ENCODE measurements at places on chromosomes 12 and 14. TPM values are rescaled to one million over a fixed set of nuclear protein-coding genes. Genes with fewer than 3 reads are reported as not detected.

GRCh38 chr14:34164162-34164864, 213.4 kb upstream of the EGLN3 start:
- H3K27me3 ChIP-seq: no peaks in the 10 kb centered on the region
- no peaks in the 10 kb centered on the region for H3K36me3 ChIP-seq
- no peak overlapping the region for H3K4me3 ChIP-seq
- H3K4me1 ChIP-seq: peaks cover 29% of the 10 kb centered on the region
- DNase-seq: no peak
- H3K27ac ChIP-seq: no peak overlapping the region

GRCh38 chr14:24542346-24542936, 33.6 kb downstream of the CTSG start:
- H3K27me3 ChIP-seq: no peaks in the 10 kb centered on the region
- no peak overlapping the region for H3K4me3 ChIP-seq
- H3K4me1 ChIP-seq: no peaks in the 10 kb centered on the region
- no peak overlapping the region for H3K27ac ChIP-seq
- H3K36me3 ChIP-seq: no peaks in the 10 kb centered on the region

- H3K27ac ChIP-seq: no peak overlapping the region
- H3K4me3 ChIP-seq: peak overlapping the region; percentile 83
- H3K36me3 ChIP-seq: no peaks in the 10 kb centered on the region
- H3K4me1 ChIP-seq: peaks cover 22% of the 10 kb centered on the region
Observed at GRCh38 chr14:73269729-73270531, 32.6 kb downstream of the PAPLN start.

DNA sequence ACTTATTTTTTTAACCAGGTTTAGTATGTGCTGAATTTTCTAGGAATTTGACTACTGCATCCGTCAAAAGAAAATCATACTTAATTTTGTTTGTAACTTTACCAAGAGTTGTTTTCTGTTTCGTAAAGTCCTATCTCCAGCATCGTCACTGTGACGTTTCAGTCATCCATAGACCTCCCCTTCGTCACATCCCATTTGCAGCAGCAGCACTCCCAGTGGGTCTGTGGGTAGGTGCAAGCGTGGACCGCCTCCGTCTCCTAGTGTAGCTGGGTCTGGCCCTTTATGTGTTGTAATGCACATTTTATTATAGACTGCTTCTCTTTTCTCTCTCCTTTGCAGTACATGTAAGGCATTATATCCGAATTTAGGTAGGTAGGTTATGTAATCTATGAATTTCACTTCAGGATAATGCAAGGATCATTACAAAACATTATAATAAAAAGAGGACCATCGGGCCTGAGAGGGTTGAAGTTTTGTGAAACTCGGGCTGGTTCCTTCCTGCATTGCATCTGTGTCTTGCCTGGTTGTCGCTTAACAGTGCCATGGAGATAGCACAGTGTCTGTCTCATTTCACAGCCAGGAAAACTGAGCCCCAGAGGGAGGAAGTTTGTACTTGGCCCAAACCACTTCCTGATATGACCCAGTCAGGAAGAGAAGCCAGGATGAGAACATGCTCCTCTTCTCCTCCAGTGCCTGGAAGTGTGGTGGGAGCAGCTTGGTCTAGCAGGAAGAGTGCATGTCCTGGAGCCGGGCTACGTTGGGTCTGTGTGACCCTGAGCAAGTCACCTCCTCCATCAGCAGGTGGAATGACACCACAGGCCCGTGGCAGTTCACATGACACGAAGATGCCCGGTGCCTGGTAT, 41.3 kb downstream of the EVL start:
- peaks cover 21% of the 10 kb centered on the region for H3K4me1 ChIP-seq
- H3K4me3 ChIP-seq: no peak overlapping the region
- no peaks in the 10 kb centered on the region for H3K36me3 ChIP-seq
- DNase-seq: no peak
- H3K27ac ChIP-seq: no peak overlapping the region
- H3K27me3 ChIP-seq: peaks cover 6% of the 10 kb centered on the region

The TAS2R46 gene
- total RNA-seq: 3.3 TPM

GRCh38 chr12:87660987-87661774, 368.0 kb downstream of the C12orf50 start:
- DNase-seq: no peak
- no peaks in the 10 kb centered on the region for H3K4me1 ChIP-seq
- H3K4me3 ChIP-seq: no peak overlapping the region
- no peak overlapping the region for H3K27ac ChIP-seq
- H3K27me3 ChIP-seq: no peaks in the 10 kb centered on the region

DNA sequence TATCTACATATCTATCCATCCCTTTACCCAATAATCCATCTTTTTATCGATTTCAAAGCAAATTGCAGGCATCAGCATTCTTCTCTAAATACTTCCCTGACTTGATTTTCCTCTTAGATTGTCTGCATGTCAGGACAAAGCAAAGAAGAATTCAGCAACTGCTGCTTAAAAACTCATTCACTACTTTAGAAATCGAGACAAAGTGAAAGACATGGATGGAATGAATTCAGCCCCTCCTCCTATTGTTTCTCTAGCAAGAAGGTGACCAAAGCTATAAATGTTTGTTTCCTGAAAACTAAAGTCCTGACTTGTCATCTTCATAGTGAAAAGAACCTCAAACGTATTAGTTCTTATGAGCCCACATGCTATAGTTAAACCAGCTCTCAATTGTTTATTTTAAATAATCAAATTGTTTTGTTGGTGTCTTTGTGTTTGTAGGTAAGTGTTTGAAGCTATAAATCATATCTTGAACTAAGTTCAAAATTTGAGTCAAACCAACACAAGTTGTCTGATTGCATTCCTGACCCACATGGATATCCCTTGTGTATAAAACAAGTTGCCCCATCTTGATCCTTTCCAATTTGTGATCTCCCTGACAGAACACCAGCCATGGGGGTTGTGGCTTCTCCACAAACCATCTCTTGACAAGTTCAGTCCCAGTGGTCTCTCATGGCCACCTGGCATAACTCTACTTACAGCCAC, 58.6 kb upstream of the ARHGAP5 start:
- no peak for DNase-seq
- H3K4me3 ChIP-seq: no peak overlapping the region
- no peaks in the 10 kb centered on the region for H3K27me3 ChIP-seq
- H3K27ac ChIP-seq: no peak overlapping the region
- H3K36me3 ChIP-seq: peaks cover 4% of the 10 kb centered on the region

The SLCO1A2 gene
- total RNA-seq: 11.9 TPM

GRCh38 chr14:95128140-95128539, 29.2 kb downstream of the DICER1 start:
- no peak overlapping the region for H3K27ac ChIP-seq
- H3K27me3 ChIP-seq: no peaks in the 10 kb centered on the region
- peaks cover 14% of the 10 kb centered on the region for H3K4me1 ChIP-seq
- H3K4me3 ChIP-seq: no peak overlapping the region

DNA sequence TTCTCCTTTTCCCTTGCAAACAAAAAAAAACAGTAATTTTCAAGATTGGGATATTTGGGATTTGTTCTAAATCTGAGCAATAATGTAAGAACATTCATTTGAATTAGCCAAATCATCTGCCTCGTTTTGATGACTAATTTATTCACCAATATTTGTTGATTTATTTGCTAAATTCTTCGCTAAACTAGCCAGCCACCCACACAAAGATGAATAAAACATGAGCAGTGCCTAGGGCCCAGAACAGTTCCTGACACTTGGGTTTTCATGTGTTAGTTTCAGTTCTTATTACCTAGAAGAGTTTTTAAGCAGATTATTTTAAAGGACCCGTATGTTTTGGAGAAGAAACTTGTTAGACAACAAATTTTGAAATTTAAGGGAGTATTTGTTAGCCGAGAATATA, 1.4 kb downstream of the ETNK1 start:
- no peaks in the 10 kb centered on the region for H3K36me3 ChIP-seq
- H3K27ac ChIP-seq: peak overlapping the region; percentile 98
- H3K27me3 ChIP-seq: peaks cover 8% of the 10 kb centered on the region
- H3K4me1 ChIP-seq: peaks cover 20% of the 10 kb centered on the region
- peak overlapping the region; percentile 98 for H3K4me3 ChIP-seq

The IFNG-AS1 gene
- total RNA-seq: not detected

The TMEM30B gene
- not detected for total RNA-seq

The DACT1 gene
- total RNA-seq: 39.9 TPM

The CREBL2 gene
- 31.9 TPM for total RNA-seq

- no peak overlapping the region for H3K27ac ChIP-seq
- DNase-seq: no peak
- peaks cover 3% of the 10 kb centered on the region for H3K27me3 ChIP-seq
- no peak overlapping the region for H3K4me3 ChIP-seq
- peaks cover 7% of the 10 kb centered on the region for H3K4me1 ChIP-seq
- H3K36me3 ChIP-seq: no peaks in the 10 kb centered on the region
Observed at GRCh38 chr14:72597252-72598233, 296.4 kb downstream of the DPF3 start.

GRCh38 chr12:43011383-43011926, 421.9 kb upstream of the PRICKLE1 start:
- H3K27me3 ChIP-seq: no peaks in the 10 kb centered on the region
- H3K4me1 ChIP-seq: no peaks in the 10 kb centered on the region
- H3K27ac ChIP-seq: no peak overlapping the region
- no peaks in the 10 kb centered on the region for H3K36me3 ChIP-seq
- DNase-seq: no peak
- H3K4me3 ChIP-seq: no peak overlapping the region

The SPSB2 gene
- 4.3 TPM for total RNA-seq

DNA sequence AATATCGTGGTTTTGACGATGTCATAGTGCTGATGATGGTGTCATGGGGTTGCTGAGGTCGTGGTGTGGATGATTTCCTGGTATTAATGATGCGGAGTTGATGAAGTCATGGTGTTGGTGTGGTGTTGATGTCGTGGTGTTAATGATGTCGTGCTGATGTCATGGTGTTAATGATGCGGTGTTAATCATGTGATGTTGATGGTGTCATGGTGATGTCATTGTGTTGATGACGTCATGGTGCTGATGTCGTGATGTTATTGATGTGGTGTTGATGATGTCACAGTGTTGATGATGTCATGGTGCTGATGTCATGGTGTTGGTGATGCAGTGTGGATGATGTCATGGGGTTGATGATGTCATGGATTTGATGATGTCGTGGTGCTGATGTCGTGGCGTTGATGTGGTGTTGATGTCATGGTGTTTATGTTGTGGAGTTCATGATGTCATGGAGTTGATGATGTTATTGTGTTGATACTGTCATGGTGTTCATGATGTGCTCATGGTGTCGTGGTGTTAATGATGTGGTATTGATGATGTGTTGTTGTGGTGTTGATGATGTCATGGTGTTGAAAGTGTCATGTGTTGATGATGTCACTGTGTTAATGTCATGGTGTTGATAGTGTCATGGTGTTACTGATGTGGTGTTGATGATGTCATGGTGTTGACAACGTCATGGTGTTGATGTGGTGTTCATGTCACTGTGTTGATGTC, 48.5 kb upstream of the RIMBP2 start:
- no peaks in the 10 kb centered on the region for H3K4me1 ChIP-seq
- no peak overlapping the region for H3K4me3 ChIP-seq
- H3K36me3 ChIP-seq: no peaks in the 10 kb centered on the region

DNA sequence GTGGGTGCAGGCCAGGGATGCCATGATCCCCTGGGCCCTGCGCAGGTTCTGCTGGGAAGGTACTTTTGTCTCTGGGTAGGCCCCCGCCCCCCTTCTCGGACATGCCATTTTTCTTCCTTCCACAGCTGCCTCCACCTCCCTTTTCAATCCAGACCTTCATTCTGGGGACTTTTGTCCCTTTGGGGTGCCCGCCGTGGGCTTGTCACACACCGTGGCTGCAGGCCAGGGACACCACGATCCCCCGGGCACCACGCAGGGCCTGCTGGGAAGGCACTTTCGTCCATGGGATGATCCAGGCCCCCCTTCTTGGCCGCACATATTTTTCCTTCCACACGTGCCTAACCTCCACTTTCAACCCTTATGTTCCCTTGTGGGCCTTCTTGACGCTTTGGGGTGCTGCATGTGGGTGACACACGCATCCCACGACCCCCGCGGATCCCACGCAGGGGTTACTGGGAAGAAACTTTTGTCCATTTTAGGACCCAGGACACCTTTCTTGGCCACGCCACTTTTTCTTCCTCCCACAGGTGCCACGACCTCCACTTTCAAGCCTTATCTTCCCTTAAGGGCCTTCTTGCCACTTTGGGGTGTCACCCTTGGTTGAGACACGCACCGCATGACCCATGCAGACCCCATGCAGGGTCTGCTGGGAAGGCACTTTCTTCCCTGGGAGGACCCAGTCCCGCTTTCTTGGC, 272.5 kb downstream of the ALG10 start:
- H3K27me3 ChIP-seq: peaks cover 12% of the 10 kb centered on the region
- H3K4me3 ChIP-seq: no peak overlapping the region
- no peaks in the 10 kb centered on the region for H3K4me1 ChIP-seq
- no peak overlapping the region for H3K27ac ChIP-seq

The CLEC4D gene
- not detected for total RNA-seq

GRCh38 chr12:56951582-56952339, 5.6 kb downstream of the RDH16 start:
- H3K4me1 ChIP-seq: no peaks in the 10 kb centered on the region
- H3K36me3 ChIP-seq: peaks cover 7% of the 10 kb centered on the region
- H3K27me3 ChIP-seq: peaks cover 4% of the 10 kb centered on the region
- no peak overlapping the region for H3K4me3 ChIP-seq
- no peak for DNase-seq

Measured in glutamatergic neuron (in vitro differentiated cells).